ENCODE measurements at places on chromosomes 13 and 19. TPM values are rescaled to one million over a fixed set of nuclear protein-coding genes. Genes with fewer than 3 reads are reported as not detected.

DNA sequence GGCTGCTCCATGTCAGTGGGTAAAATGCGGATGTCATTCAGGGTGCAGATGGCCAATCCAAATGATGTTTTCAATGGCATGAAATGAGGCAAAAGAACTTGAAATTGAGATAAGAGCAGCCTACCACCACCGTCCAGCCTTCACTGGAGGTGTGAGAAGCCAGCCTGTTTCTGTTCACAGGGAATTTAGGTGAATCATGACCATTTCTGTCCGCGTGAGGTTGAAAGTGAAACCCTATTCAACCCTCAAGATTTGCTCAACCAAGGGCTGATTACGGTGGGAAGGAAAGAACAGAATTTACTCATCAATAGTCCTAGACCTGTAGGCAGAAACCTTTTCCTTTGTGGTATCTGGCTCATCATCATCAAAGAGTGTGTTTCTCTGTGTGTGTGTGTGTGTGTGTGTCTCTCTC lies 370.7 kb downstream of the COG6 start:
- DNase-seq = no peak

DNA sequence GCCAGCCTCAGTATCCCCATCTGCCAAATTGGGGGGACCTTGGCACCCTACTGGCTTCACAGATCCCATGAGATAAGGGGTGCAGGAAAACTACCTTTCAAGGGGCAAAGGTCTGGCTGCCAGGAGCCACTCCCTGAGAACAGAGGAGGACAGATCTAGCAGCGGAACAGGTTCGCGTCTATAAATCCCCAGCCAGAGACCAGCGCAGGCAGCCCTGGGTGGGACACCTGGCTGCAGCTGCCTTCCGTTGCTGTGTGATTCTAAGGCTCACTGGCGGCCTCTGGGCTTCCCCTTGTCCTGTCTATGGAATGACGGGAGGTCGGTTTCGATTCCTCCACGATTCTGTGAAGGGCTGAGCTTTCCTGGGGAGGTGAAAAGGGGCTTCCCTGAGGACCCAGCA lies 7.3 kb downstream of the RELB start:
- DNase-seq = no peak

DNA sequence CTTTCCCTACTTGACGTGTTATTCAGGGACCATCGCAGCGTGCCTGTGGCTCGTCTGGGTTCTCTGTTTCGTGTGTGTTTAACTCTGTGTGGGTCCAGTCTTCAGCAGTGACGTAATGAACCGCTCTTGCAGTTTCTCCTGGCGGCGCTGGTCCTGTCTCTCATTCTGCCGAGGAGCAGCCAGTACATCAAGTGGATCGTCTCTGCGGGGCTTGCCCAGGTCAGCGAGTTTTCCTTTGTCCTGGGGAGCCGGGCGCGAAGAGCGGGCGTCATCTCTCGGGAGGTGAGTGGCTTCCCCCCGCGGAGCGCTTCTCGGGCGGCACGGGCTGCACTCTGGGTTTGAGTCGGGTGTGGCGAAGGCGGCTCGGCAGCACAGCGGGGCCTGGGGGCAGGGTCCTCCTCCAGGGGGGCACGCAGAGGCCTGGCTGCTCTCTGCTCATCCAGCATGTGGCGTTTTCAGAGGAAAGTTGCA lies 36.3 kb upstream of the TFDP1 start:
- DNase-seq = peak; percentile 30

GRCh38 chr13:23806874-23807526 lies 82.2 kb downstream of the MIPEP start:
- DNase-seq = no peak

DNA sequence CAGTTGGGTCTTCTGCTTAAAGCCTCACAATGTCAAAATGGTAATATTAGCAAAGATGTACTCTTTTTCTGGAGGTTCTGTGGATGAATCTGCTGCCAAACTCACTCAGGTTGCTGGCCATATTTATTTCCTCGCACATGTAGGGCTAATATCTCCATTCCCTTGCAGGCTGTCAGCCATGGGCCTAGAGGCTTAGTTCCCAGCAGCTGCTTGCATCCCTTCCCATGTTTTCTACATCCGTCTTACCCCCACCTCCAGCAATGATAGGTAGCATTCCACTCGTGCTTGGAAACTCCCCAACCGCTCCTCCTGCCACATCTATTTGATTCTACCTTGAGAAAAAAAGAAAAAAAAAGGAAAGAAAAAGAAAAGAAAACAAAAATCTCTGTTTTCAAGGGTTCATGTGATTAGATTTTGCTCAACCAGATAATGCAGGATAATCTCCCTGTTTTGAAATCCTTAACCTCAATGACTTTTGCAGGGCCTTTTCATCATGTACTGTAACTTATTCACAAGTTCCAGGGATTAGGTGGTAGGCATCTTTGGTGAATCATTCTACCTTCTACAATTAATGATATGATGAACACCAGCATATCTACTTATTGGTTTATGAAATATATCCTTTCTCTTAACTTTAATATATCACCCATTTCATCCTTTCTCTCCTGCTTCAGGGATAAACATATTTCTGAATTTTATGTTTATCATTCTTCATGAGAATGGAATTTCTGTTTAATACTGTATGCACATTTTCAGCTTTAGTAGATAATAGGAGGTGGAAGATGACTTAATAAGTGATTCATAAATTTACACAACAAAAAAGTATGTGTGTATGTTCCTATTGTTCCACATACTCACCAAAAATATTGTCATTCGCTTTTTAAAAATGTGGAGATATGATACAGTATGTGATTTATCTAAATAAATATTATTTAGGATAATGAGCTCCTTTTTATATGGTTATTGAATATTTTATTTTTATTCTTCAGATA lies 931.9 kb downstream of the SLITRK5 start:
- DNase-seq = no peak

DNA sequence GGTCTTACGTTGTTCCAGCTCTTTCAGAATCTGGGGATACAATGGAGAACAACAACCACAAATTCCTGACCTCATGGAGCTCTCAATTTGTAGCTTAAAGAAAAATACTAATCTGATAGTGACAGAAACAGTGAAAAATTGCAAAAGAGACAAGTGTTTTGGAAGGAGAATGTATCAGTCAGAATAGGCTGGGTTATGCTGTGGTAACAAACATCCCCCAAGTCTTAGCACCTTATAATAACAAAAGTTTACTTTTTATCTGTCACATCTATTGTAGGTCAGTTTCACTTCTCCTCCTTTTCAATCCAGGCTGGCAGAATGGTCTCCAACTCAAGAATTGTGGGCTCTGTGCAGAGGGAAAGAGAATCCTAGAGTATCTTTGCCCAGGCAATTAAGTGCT lies 9.5 kb downstream of the FAM187B start:
- DNase-seq = no peak

GRCh38 chr19:33660410-33661124 lies 38.8 kb downstream of the CHST8 start:
- no peak for DNase-seq

DNA sequence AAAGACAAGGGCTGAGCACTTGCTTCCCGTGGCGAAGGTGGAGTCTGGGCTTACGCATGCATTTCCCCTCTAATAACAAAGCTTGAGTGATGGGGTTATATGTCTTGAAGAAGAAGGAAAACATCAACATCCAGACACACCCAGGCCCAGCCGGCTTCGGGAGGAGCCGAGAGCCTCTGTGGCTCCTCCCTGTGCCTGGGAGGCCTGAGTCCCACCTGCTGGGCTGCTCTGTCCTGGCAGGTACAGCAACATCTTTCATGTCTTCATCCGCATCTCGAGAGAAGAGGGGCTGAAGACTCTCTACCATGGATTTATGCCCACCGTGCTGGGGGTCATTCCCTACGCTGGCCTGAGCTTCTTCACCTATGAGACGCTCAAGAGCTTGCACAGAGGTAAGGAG lies 30.6 kb downstream of the TMEM161A start:
- DNase-seq = no peak

GRCh38 chr19:2652504-2653099 lies 49.9 kb downstream of the GNG7 start:
- DNase-seq = no peak

GRCh38 chr19:47641891-47642485 lies 33.1 kb downstream of the BICRA start:
- DNase-seq = no peak

Gene BBC3
- 16.1 TPM for polyA plus RNA-seq

Gene TBXA2R
- 0.92 TPM for polyA plus RNA-seq

Gene FAM83E
- polyA plus RNA-seq = not detected

Gene ZNF350
- polyA plus RNA-seq = 3.4 TPM

Gene KIR2DL1
- polyA plus RNA-seq = not detected

Gene RGCC
- polyA plus RNA-seq = not detected

Gene C1QTNF9
- not detected for polyA plus RNA-seq
